NCI-H1092 treated with DMSO at 0.1 percent for 48 hours (cell line): ENCODE measurements at places on chromosomes 3 and 15.

- DNase-seq: no peak
These were observed 2.8 kb downstream of the EPHB1 start for GRCh38 chr3:134797741-134798451.

DNA sequence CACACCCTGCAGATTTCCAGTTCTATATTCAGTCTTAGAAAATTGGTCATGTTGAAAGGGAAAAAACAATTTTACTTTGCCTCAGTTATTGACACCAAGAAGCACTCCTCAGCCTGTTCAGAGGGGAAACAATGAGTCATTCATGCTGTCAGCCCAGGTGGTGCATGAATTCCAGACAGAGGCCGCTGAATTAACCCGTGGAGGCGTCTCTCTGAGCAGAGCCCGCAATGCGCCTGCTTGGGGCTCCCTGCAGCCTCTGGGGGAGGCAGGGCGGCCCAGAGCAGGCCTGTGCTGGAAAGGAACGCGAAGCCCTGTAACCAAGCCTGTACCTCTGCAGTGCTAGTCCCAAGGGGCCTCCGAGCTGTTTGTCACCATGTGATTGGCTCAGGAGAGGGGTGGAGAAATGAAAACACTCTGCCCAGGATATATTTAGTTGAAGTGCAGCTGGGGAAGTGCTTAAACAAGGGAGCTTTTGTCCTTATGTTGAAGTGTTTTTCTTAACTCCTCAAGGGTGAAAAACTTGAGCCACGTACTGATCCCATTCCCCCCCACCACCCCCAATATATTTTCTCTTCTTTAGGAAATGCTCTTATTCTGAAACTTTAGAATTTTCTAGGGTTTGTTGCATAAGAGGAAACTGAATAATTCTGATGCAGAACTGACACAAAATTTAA is 68.3 kb upstream of the CHD2 start:
- peak; percentile 96 for DNase-seq

GRCh38 chr15:50916400-50916799 is 7.9 kb downstream of the AP4E1 start:
- no peak for DNase-seq

GRCh38 chr15:99305761-99306505 is 54.7 kb downstream of the LRRC28 start:
- DNase-seq: peak; percentile 25

DNA sequence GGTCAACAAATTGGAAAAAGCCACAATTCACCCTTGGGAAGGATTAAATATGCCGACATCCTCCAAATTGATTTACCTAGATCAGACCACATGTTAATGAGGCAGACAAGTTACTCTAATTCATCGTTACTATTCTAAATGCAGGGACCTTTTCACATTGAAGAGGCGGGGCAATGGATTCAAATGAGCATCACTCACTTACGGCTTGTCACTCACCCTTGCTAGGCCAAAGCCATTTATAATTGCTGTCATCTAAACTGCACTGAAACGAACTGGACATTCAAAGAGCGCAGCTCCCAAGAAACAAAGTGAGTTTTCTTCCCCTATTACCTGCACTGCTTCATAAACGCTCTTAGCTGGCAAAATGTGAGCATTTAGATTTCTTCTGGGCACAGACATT is 313.9 kb downstream of the WDR72 start:
- DNase-seq: no peak
